ENCODE measurements at places on chromosomes 7 and 10.

DNA sequence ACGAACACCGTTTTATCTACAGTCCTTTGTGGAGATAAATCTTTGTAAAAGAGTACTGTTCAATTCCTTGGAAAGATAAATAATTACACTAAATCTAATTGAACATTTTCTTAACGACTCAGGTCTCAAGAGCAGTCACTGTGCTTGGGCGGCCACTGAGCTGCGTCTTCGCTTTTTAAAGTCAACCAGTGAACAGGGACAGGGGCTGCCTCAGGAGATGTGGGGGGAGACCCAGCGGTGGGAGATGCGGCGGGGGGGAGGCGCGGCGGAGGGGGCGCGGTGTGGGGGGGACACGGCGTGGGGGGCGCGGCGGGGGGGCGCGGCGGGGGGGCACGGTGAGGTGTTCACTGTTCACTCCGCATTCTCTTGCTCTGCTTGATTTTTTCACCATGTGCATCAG, 39.8 kb downstream of the CAMK2B start:
- no peak for DNase-seq

DNA sequence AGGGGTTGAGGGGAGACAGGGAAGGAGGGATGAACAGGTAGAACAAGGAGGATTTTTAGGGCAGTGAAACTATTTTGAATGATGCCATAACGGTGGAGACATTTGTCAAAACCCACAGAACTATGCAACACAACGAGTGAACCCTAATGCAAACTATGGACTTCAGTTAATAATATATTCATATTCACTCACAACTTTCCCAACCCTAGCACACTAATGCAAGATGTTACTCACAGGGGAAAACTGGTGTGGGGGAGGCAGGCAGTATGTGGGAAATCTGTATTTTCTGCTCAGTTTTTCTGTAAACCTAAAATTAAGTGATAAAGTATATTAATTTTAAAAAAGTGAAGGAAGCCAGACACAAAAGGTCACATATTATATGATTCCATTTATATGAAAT, 17.3 kb downstream of the GNA12 start:
- no peak for DNase-seq

DNA sequence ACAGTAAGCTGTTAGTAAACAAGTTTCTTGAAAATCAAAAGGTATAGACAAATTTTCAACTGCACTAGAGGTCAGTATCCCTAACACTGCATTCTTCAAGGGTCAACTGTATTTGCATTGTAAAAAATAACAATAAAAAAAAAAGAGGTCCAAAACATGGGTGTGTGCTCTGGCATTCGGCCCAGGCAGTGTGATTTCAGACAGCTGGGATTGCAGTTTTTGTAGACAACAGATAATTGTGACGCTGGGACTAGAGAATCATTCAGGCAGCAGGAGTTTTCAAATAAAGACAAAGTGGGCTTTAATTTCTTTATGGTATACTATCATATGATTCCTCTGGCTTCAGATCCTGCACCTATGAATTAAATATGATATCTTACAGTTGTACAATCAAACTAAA, 543.2 kb upstream of the SEMA3D start:
- DNase-seq, result no peak

GRCh38 chr10:13078912-13079775, 20.8 kb upstream of the OPTN start:
- no peak for DNase-seq

DNA sequence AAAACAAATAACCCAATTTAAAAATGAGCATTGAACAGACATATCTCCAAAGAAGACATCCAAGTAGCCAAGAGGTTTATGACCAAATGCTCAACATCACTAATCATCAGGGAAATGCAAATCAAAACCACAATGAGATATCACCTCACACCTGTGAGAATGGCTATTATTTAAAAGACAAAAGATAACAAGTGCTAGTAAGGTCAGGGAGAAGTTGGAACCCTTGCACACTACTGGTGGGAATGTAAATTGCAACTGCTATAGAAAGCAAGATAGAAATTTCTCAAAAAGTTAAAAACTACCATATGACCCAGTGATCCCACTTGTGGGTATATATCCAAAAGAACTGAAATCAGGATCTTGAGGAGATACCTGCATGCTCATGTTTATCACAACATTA, 49.5 kb downstream of the SGMS1 start:
- DNase-seq, result no peak

DNA sequence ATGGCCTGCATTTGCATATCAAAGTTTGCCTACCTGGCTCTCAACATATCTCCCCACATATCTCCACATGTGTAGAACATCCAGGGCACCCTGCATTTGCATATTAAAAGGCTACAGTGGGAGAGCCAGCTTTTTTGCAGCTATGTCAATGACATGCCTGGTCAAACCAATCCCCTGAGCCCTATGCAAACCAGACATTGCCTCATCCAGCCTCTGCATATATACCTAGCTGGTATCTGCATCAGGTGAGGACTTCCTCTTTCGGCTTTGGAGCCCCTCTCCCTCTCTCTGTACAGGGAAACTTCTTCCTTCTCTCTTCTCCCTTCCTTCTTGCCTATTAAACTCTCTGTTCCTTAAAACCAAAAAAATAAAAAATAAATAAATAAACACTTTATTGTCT, 142.7 kb upstream of the STEAP4 start:
- no peak for DNase-seq

- no peak for DNase-seq
Measured at GRCh38 chr7:94738071-94738470, 82.1 kb upstream of the SGCE start.

DNA sequence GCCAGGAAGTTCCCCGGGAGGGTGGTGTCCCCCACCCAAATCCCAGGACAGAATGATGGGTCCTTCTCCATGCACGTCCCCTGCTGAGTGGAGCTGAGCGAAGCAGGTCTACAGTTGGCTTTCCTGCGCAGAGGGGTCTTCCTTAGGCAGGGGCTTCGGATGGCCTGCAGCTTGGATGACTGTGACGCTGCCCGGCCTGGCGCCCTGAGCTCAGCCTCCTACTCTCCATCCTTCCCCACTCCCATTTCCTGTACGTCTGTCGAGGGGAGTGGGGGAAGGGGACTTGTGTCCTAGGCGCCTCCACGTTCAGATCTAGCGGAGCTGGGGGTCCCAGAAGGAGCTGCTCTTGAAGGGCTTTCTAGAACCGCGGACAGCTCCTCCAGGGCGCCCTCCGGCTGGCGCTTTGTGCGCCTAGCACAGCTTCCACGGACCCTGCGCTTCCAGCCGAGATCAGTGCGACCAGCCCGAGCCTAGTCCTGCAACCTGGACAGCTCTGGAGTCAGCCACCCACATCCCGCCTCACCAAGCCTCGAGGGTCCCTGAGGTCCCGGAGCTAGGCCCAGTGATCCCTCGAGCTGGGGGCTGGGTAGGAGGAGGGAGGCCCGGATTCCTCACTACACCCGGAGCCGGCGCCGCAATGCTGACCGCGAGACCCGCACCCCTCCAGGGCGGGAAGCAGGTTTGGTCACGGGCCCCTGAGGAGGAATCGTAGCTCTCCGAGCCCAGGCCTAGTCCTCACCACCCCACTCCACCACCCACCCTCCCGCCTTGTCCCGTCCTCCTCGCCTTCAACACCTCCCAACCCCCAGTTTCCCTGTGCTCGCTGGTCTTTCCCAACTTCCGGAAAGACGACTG, 1.9 kb downstream of the GRID1 start:
- DNase-seq, result no peak

DNA sequence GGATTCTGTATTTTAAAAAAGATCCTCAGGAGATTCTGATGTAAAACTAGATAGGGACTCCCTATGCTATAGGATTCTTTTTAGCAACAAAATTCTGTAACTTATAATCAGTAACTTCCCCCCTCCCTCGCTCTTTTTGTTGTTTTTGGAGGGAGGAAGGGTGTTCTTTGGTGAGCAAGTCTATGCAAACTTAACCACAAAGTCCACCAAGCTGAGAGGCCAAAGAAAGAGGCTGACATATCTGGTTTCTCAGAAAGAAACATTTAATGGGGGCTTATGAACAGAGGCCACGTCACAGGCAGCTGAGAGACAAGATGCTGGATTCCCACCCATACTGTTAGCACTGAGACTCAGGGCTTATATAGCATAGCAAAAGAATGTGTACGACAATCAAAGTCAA, 14.3 kb upstream of the ABCB5 start:
- no peak for DNase-seq

DNA sequence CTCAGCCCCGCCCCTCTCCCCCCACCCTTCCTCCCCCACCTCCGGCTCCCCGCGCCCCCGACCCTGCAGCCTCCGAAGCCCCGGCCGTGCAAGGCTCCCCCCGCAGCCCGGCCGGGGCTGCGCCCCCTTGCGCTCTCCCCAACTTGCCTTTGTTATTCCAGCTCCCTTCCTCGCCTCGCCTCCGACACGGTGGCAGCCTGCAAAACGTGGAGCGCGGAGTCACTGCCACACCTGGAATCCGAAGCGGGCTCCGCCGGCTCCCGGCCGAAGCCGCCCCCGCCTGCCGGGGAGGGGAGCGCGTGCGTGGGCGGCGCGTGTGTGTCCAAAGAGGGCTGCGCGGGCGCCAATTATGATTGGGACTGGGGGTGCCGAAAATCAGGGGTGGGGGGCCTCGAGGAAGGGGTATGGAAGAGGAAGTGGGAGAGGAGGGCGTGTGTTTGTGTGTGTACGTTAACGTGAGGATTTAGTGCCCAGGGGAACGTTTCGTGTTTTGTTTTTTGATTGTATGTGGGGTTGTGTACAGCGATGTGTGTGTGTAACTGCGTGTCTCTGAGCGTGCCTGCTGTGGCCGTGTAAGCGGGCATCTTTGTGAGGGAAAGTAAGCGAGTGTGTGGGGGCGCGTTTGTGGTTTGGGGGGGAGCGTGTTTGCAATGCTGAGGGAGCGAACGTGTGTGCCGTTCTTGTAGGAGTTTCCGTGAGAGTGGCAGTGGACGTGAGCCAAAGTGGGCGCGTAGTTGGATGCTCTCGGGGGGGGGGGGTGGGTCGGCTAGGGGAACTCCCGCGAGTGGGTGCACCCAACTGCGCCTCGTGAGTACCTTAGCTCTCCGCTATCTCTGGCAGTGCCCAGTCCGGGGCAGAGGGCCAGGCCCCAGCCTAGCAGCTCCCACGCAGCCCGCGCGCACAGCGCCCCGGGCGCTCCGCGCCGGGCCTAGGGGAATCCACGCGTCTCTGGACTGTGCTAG, 1.2 kb upstream of the ZMIZ1 start:
- no peak for DNase-seq

- no peak for DNase-seq
Measured at GRCh38 chr7:139708541-139708940, 69.3 kb downstream of the HIPK2 start.

DNA sequence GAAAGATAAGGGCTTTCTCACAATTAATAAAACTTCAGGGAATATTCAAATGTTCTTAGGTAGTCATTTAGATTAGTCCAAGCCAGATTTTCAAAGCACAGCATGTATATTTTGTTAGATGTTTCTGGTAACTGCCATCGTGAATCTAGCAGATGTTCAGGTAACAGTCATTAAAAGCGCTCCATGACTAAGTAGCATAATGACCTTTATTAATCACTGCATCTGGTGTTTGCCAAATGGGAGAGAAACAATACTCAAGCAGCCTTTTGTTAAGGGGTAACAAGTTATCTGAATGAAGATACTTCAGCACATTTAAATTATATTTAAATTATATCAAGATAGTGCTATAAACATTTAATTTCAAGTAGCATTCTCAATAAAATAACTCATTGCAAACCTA, 47.5 kb downstream of the USP6NL start:
- no peak for DNase-seq

- DNase-seq, result no peak
Measured at GRCh38 chr7:114875186-114875585, 46.7 kb upstream of the MDFIC start.

DNA sequence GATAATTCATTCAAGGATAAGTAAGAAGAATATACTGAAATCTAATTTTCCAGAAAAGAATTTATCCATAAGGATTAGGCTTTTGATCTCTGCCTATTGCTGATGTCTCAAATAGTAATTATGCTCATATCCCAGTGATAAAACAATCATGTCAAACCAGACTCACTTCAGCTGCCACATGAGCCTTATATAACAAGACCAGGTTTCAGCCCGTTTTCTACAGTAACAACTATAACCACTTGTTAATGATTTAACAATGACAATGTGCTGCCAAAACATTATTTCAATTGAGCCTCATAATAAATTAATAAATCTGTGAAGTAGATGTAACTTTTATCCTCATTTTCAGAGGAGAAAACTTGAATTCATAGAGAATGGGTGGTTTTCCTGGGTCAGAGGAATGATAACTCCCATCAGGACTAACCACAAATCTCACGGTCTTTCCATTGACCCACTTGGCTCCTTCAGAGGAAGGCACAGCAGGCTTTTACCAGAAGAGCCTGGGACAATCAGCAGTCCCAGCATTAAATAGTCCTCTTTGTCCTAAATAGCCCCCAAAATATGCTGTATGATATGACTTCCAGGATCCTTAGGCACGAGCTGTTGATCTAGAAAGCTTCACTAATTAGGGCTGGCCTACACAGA, 42.5 kb upstream of the SLIT1 start:
- no peak for DNase-seq

DNA sequence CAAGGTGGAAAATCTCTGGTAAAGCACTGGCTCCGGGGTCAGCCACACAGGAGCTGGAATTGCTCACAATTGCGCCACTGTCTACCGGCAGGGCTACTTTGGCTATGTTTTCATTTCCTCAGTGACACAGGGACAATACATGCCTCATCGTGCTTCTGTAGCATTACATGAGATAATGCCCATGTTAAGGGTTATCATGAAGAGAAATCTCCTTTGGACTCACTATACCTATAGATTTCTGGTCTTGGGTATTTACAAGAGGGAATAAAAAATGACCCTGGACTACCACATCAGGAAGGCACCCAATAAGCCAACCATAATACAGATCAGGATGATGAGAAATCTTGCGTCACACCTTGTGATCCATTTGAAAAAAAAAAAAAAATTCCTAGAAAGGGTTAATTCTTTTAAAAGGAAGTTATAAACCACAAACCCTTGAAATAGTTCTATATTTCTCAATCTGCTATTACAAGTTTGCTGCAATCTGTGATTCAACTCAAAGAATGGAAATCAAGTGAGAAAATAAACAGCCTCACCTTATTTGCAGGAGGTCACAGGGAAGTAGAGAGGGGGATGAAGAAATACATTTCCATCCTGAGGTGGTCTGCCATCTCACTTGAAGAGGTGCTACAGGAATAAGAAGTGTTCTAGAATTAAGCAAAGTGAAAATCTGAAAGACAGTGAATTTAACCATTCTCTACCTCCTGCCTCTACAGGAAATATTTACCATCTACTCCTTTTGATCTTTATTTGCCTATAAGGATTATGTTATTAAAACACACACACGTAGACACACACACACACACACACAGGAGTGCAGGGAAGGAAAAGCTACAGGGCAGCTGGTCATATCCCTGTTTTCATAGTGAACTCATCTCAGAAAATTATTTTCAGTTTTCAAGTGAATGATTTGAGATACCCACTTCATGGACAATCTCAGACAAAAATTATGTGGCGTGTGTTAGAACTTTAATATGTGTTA, 231.3 kb upstream of the CELF2 start:
- DNase-seq, result no peak
